ENCODE measurements at places on chromosomes 1 and 21. TPM values are rescaled to one million over a fixed set of nuclear protein-coding genes. Genes with fewer than 3 reads are reported as not detected.

DNA sequence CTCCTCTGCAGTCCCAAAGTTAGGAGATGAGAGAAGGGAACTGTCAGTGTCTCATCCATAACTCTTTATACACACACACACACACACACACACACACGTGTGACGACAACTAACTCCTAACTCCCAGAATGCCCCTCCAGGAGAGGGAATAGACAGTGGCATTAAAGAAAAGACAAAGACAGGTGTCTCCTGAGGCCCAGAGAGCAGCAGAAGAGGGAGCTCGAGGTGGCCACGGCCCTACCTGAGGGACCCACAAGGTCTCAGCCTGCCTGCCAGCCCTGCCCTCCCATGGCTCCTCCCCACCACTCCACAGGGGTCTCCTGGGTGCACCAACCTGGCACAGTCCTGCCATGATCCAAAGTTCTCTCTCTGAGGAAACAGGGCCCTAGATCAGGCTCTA, 1.6 kb upstream of the PHLDA3 start:
- no peak for DNase-seq

- DNase-seq, result no peak
Measured at GRCh38 chr1:68511254-68511653, 14.4 kb upstream of the DEPDC1 start.

- no peak for DNase-seq
Measured at GRCh38 chr1:11071463-11072215, 11.8 kb upstream of the SRM start.

- DNase-seq, result no peak
Measured at GRCh38 chr1:100440075-100440809, 87.9 kb downstream of the CDC14A start.

- no peak for DNase-seq
Measured at GRCh38 chr1:94528299-94528698, 13.3 kb downstream of the F3 start.

DNA sequence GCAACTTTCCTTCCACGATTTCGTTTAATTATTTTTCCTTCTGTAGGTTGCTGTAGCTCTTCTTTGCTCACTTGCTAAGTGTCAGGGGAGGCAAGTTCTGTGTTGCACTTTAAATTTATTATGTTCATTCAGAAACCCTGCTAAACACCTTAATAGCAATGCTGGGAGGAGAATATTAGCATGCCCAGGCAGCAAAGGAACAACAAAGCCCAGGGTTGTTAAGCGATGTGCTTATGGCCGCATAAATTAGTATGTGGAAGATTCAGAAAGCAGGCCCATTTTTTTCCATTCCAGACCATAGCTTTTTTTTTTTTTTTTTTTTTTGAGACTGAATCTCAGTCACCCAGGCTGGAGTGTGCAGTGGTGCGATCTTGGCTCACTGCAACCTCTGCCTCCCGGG, 151.3 kb downstream of the BACH1 start:
- DNase-seq, result no peak

- no peak for DNase-seq
Measured at GRCh38 chr1:241697640-241698018, 45.5 kb downstream of the WDR64 start.

DNA sequence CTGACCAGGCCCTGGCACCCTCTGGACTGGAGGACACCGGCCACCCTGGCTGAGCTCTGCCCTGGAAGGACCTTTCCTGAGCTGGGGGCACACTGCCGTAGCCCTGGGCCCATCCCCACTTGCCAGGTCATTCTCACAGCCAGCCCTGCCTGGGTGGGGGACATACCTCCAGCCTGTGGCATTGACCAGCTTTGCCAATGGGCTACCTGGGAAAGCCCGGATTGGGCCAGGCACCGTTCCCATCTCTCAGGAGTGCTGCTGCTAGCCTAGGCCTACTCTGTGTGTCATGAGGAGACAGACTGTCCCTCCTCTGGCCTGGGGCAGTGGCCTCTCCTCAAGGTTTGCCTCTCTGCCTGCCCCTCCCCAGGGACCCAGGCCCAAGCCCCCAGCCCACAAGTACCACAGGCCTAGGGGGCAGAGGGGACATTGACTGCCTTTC, 40.0 kb downstream of the COQ8A start:
- DNase-seq, result no peak

GRCh38 chr1:193060938-193061337, 1.5 kb downstream of the RO60 start:
- no peak for DNase-seq

- no peak for DNase-seq
Measured at GRCh38 chr21:15761507-15762100, 31.8 kb downstream of the USP25 start.

GRCh38 chr21:45055861-45056260, 18.5 kb upstream of the ADARB1 start:
- DNase-seq, result no peak

DNA sequence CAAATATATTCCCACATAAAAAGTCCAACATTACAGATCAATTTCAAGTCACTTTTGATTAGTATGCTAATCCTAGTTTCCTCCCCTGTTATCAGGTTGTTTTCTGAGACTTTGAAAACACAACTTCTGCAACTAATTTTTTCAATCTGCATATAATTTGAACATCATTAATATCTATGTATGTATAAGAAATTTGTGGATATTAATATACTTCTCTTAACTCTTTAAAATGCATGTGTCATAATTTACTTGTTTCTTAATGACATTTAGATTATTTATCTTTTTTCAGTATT, 48.6 kb downstream of the EXO1 start:
- no peak for DNase-seq

DNA sequence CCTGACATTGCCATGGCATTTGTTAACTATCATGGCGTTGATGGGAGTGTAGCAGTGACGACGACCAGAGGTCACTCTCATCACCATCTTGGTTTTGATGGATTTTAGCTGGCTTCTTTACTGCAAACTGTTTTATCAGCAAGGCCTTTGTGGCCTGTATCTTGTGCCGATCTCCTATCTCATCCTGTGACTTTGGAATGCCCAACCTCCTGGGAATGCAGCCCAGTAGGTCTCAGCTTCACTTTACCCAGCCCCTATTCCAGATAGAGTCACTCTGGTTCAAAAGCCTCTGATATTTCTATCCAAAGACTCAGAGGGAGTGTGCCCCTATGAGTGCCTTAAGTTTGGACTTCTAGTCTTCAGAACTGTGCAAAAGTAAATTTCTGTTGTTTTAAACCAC, 130.1 kb downstream of the ADAMTS1 start:
- DNase-seq, result no peak

GRCh38 chr21:40507978-40508377, 339.0 kb downstream of the DSCAM start:
- DNase-seq, result peak; percentile 53

GRCh38 chr1:168585191-168585590, 8.8 kb downstream of the XCL1 start:
- peak; percentile 34 for DNase-seq

GRCh38 chr1:176720838-176721237, 257.9 kb downstream of the PAPPA2 start:
- DNase-seq, result no peak

GRCh38 chr1:225257081-225257480, 170.8 kb downstream of the LBR start:
- no peak for DNase-seq

- peak; percentile 44 for DNase-seq
Measured at GRCh38 chr1:115210302-115210711, 121.0 kb upstream of the TSPAN2 start.

DNA sequence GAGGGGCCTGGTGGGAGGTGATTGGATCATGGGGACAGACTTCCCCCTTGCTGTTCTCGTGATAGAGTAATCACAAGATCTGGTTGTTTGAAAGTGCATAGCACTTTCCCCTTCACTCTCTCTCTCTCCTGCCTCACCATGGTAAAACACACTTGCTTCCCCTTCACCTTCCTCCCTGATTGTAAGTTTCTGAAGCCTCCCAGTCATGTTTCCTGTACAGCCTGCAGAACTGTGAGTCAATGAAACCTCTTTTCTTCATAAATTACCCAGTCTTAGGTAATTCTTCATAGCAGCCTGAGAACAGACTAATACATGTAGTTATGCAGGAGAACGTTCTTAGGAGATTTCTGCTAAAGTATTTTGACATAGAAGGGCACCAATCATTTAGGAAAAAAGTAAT, 59.9 kb upstream of the FBXO28 start:
- no peak for DNase-seq

- no peak for DNase-seq
Measured at GRCh38 chr21:28167366-28167765, 825.3 kb downstream of the LTN1 start.

DNA sequence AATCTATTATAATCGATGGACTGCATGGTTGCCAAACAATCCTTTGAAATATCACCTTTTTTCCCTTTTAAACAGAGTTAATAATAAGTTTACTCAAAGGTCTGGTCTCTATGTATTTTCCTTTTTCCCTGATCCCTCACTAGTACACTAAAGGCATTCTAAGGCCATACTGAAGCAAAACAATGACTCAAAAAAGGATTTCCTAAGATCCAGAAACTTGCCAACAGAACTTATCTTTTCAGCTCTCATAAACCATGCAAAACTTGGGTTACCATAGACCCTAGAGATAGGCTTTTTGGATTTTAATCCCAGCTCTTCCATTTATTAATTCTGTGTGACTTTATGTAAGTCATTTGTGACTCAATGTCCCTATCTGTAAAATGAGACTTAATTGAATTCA, 77.1 kb downstream of the IFI44 start:
- DNase-seq, result no peak

DNA sequence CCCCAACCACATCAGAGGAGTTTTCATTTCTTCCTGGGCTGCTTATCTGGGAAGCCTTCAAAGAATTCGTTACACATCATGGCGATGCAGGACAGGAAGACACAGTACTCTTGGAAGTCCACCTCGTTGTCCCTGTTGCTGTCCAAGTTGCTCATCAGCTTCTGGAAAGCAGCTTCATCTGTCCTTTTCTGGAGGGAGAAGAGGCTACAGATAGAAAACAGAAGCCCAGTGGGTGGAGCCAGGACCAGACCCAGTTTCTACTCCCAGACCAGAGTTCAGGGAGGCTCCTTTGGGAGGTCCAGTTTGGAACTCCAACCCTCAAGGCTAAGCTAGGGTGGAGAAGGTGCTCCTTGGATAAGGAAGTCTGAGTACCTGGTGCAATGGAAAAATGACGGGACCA, 1.9 kb downstream of the S100A4 start:
- DNase-seq, result no peak

DNA sequence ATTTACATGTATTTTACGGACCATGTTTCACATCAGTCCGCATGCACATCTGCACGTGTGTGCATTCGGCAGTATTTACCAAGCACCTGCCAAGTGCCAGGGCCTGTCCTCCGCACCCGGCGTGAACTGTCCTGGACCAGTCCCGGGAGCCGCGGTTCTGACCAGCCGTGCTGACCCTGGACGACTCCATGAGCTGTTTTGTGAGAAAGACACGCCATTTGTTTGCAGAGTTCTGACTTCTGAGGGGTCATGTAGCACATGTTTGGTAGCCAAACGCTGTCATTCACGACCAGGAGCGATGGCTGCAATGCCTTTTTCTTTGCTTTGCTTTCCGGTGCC, 3.3 kb upstream of the OLIG2 start:
- DNase-seq, result no peak

GRCh38 chr1:162023547-162024501, at the start of gene OLFML2B:
OLFML2B (minus strand) TSS chr1:162023869; CDS start chr1:162023430, 439 bp downstream.
- DNase-seq, result peak; percentile 73

GRCh38 chr1:57832612-57833011, 408.8 kb upstream of the DAB1 start:
- DNase-seq, result no peak

GRCh38 chr1:184492536-184492935, 105.7 kb downstream of the C1orf21 start:
- no peak for DNase-seq

DNA sequence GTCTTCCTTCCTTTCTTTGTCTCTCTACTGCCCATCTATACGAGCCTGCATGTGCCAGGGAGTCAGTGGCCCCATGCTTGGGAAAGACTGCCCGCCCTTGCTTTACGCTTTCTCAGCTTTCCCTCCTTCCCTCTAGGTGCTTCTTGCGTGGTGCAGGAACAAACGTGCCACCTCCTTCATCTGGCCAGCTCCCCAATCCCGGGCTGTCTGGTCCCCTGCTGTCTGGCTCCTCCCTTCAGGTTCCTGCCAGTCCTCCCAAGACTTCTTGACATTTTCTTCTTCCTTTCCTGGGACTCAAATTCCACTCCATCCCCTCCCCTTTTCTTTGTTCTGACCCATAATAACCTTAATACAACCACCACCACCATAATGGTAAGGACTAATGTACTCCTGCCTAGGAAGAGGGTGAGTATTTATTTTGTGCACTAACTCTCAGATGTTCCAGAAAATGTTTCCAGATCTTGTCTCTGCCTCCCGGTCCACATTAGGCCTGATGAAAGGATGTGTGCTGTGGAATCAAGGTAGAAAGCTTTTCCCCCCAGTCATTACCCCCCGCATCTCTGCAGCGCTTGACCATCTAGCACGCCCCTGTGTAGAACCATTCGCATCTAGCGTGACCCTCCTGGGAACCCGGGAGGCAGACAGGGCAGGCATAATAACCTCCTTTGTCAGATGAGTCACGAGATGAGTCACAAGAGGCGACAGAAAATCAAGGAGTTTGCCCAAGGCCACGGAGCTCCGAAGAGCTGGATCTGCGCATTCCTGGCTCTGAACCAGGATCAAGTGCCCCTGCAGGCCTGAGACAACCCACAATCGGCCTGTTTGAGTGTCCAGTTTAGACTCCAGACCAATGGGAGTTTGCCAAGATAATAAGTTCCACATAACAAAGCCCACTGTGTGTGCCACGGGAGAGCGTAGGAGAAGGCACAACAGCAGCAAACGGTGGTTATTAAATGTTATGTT, 60.1 kb upstream of the NEK2 start:
- peak; percentile 95 for DNase-seq

GRCh38 chr1:66374148-66374547, 159.8 kb upstream of the SGIP1 start:
- DNase-seq, result peak; percentile 36

GRCh38 chr1:93653656-93654055, 28.0 kb downstream of the BCAR3 start:
- DNase-seq, result no peak

- DNase-seq, result no peak
Measured at GRCh38 chr1:177812144-177812543, 157.7 kb downstream of the SEC16B start.

- no peak for DNase-seq
Measured at GRCh38 chr21:40706806-40707655, 139.9 kb downstream of the DSCAM start.

The S100B gene
- total RNA-seq, result 0.23 TPM

The LCA5L gene
- total RNA-seq, result 6.0 TPM

The KCNJ9 gene
- not detected for total RNA-seq

The MNDA gene
- not detected for total RNA-seq

The AMPD1 gene
- total RNA-seq, result not detected

The PROK1 gene
- not detected for total RNA-seq

The S100A5 gene
- not detected for total RNA-seq

The CYYR1 gene
- under 0.01 TPM for total RNA-seq

The LIN28A gene
- total RNA-seq, result 0.86 TPM

The VSIG8 gene
- total RNA-seq, result not detected

The GSTM2 gene
- total RNA-seq, result 0.42 TPM

The TTC22 gene
- not detected for total RNA-seq

The PTCH2 gene
- 0.11 TPM for total RNA-seq

The RPTN gene
- not detected for total RNA-seq

The TSPAN2 gene
- 14.9 TPM for total RNA-seq

The AIM2 gene
- total RNA-seq, result 3.9 TPM
